Naive thymus-derived CD8-positive, alpha-beta T cell (primary cell): ENCODE measurements at places on chromosomes 2 and 18. TPM values are rescaled to one million over a fixed set of nuclear protein-coding genes. Genes with fewer than 3 reads are reported as not detected.

DNA sequence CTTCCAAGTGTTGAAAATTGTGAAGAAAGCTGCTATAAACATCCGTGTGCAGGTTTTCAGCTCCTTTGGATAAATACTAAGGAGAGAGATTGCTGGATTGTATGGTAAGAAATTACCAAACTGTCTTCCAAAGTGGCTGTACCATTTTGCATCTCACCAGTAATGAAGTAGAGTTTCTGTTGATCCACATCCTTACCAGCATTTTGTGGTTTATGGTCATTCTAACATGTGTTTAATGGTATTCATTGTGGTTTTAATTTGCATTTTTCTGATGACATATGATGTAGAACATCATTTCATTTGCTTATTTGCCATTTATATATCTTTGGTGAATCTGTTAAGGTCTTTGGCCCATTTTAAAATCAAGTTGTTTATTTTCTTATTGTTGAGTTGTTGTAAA lies 260.7 kb downstream of the SPAG16 start:
- H3K27ac ChIP-seq = no peak overlapping the region
- no peaks in the 10 kb centered on the region for H3K4me1 ChIP-seq
- DNase-seq = no peak
- H3K36me3 ChIP-seq = no peaks in the 10 kb centered on the region
- H3K27me3 ChIP-seq = no peaks in the 10 kb centered on the region

GRCh38 chr2:52831216-52831615 lies 936.4 kb upstream of the CHAC2 start:
- H3K27me3 ChIP-seq = no peaks in the 10 kb centered on the region
- no peak overlapping the region for H3K27ac ChIP-seq

DNA sequence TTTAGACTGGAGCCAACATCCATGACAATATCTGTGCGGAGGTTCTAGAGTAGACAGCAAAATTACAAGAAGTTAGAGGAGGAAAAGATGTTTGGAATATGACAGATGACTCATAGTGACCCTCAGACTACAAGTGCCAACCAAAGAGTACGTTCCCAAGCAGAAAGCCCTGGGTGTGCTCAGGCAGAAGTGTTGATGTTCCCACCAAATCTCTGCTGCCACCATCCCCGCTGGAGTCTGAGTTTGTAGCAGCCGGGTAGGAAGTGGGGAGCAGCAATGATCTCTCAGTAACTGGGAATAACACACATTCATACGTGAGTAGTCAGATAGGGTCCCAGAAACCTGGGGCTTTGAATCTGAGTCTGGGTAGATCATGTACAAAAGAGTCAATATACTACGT lies 73.2 kb downstream of the XDH start:
- no peaks in the 10 kb centered on the region for H3K4me1 ChIP-seq
- H3K27me3 ChIP-seq = peaks cover 8% of the 10 kb centered on the region
- H3K36me3 ChIP-seq = no peaks in the 10 kb centered on the region
- DNase-seq = no peak

ALPI gene
- not detected for total RNA-seq

DNA sequence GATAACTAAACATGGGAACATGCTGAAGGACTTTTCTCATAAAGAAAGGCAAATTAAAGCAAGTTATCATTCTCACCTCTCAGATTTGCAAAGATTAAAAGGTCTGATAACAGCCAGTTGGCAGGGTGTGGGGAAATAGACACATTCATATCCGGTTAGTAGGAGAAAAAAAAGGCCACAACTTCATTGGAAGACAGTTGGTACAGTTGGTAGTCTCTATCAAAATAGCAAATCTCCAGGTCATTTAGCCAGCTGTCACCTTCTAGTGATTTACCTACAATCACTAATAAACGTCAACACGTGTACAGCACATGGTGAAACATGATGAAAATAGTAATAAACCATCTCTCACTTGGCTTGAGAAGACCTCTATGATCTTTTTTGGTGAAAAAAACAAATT lies 16.6 kb downstream of the INPP5D start:
- H3K4me3 ChIP-seq = no peak overlapping the region
- H3K27me3 ChIP-seq = no peaks in the 10 kb centered on the region
- peaks cover 18% of the 10 kb centered on the region for H3K36me3 ChIP-seq

GRCh38 chr2:42092084-42092996 lies 44.5 kb downstream of the PKDCC start:
- H3K27ac ChIP-seq = no peak overlapping the region
- no peak overlapping the region for H3K4me3 ChIP-seq
- no peak for DNase-seq

AMER3 gene
- total RNA-seq = not detected

- peaks cover 2% of the 10 kb centered on the region for H3K36me3 ChIP-seq
- no peak overlapping the region for H3K4me3 ChIP-seq
- no peak for DNase-seq
- H3K27me3 ChIP-seq = no peaks in the 10 kb centered on the region
- H3K4me1 ChIP-seq = no peaks in the 10 kb centered on the region
Observed at GRCh38 chr2:217688494-217688893, 314.3 kb downstream of the TNS1 start.

REG3A gene
- total RNA-seq = not detected

- H3K27me3 ChIP-seq = no peaks in the 10 kb centered on the region
- no peak overlapping the region for H3K27ac ChIP-seq
- H3K36me3 ChIP-seq = no peaks in the 10 kb centered on the region
- H3K4me1 ChIP-seq = no peaks in the 10 kb centered on the region
- DNase-seq = no peak
Observed at GRCh38 chr18:70523035-70523791, 234.4 kb downstream of the SOCS6 start.

DNA sequence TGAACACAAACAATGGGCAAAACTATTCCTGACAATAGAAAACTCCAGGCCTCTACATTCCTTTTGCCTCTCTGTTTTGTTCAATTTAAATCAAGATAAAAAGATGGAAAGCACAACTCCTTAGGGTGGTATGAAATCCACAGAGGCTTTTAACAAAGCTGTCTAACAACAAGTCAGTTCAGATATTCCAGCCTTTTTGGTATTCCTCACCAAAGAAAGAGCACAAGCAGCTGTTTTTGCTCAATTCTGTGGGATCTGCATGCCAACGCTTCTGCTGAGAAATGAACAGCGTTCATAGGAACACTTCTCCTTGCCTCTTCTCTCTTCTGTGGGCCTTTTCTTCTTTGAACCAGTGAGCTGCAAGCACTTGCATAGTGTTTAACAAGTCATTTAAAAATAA lies 411.6 kb upstream of the TCF4 start:
- H3K27me3 ChIP-seq = peaks cover 4% of the 10 kb centered on the region
- no peaks in the 10 kb centered on the region for H3K4me1 ChIP-seq
- no peak for DNase-seq

FOSL2 gene
- total RNA-seq = 1.6 TPM

DNA sequence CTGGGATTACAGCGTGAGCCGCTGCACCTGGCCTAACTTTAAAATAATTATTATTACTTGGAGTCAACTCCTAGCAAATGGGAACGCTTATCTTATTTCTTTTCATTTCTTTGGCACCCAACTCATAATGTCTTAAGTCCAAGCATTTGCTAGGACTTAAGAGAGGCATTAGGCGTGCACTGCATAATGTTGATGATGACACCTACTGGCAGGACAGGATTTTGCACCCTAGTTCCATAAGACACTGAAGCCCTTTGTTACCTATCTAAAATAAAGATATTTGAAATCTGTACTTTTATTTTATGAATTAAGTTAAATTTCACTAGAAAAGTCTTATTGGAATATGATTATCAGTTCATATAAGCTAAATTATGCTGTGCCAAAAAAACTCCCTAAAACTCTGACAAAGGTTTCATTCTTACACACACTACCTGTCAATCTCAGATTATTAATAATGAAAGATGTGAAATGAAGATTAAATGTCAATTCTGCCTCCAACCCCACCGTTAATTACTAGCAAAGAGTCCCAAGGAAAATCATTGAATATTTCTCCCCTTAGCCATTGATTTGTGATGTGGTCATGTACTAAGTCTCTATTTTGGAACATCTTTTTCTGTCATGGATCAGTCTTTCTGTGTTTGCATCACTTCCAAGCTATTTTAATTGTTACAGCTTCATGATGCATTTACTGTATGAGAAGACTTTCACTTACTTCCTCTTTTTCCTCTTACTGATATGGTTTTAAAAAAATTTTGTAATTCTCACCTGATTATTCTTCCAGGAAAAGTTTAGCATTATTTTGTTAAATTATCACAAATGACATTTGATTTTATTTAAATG lies 12.7 kb upstream of the CDH2 start:
- H3K27ac ChIP-seq = no peak overlapping the region
- H3K36me3 ChIP-seq = no peaks in the 10 kb centered on the region
- no peaks in the 10 kb centered on the region for H3K27me3 ChIP-seq
- no peak overlapping the region for H3K4me3 ChIP-seq
- H3K4me1 ChIP-seq = no peaks in the 10 kb centered on the region

RABL2A gene
- 52.2 TPM for total RNA-seq

- no peak for DNase-seq
- no peak overlapping the region for H3K27ac ChIP-seq
- H3K27me3 ChIP-seq = peaks cover 18% of the 10 kb centered on the region
Observed at GRCh38 chr2:17951563-17951962, 73.1 kb downstream of the KCNS3 start.

DNA sequence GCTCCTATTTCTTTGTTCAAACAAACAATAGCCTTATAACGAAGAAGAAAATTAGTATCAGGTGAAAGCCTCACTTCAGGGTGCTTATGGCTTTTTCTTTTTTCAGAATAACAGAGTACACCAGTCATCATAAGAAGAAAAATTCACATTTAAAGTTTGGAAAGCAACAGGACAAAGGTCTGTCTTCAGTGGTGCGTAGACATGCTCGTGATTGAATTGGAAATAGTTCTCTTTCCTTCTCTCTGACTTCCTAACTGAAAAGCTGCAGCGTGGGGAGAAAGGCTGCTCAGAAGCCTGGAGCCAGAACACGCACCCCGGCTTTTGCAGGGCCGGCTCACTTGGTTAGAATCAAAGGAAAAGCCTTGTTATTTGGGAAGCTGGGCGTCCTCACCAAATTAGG lies 127.6 kb upstream of the ZNF516 start:
- H3K4me3 ChIP-seq = no peak overlapping the region
- H3K27ac ChIP-seq = no peak overlapping the region
- H3K4me1 ChIP-seq = peaks cover 4% of the 10 kb centered on the region
- H3K27me3 ChIP-seq = peaks cover 32% of the 10 kb centered on the region

- H3K4me3 ChIP-seq = no peak overlapping the region
- DNase-seq = no peak
- peaks cover 5% of the 10 kb centered on the region for H3K4me1 ChIP-seq
- H3K36me3 ChIP-seq = no peaks in the 10 kb centered on the region
- H3K27me3 ChIP-seq = peaks cover 9% of the 10 kb centered on the region
- H3K27ac ChIP-seq = no peak overlapping the region
Observed at GRCh38 chr2:158038901-158039300, 62.8 kb upstream of the UPP2 start.

DNA sequence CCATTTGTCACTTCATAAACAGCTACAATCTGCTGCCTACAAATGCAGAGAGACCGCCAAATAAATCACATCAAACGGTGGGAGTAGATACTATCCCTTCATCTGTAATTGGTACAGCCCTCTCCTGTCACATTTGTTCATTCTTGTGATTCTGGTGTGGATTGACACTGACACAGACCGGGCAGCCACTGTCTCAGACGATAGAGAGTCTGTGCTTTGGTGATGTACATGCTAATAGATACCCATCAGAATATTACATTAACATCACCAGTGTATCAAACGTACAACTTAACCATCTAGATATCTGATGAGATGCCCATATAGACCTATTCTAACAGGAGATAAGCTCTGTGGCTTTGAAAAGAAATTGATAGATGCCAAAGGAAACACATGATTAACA lies 419.7 kb upstream of the ZEB2 start:
- H3K27me3 ChIP-seq = peaks cover 12% of the 10 kb centered on the region
- no peaks in the 10 kb centered on the region for H3K4me1 ChIP-seq
- no peak overlapping the region for H3K4me3 ChIP-seq
- H3K36me3 ChIP-seq = no peaks in the 10 kb centered on the region
- H3K27ac ChIP-seq = no peak overlapping the region
